ENCODE measurements at places on chromosomes 4 and X.

DNA sequence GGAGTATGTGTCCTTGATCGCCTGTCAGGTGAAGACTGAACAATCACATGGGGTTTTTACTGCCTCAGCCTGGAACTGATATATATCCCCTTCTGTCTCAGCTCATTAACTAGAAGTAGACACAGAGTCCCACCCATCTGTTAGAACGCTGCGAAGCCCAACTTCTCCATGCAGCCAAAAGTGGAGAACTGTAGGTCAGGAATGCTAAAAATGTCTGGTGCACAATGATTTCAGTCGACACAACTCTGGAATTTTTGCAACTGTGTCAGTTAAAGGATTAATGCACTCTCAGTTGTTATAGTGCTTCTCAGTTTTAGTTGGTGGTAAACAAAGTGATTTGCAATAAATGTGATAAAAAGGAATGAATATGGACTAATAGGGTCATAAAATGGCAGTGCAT lies 287.2 kb downstream of the INPP4B start:
- DNase-seq = peak; percentile 45

GRCh38 chr4:53132132-53132891 lies 233.5 kb downstream of the SCFD2 start:
- no peak for DNase-seq

DNA sequence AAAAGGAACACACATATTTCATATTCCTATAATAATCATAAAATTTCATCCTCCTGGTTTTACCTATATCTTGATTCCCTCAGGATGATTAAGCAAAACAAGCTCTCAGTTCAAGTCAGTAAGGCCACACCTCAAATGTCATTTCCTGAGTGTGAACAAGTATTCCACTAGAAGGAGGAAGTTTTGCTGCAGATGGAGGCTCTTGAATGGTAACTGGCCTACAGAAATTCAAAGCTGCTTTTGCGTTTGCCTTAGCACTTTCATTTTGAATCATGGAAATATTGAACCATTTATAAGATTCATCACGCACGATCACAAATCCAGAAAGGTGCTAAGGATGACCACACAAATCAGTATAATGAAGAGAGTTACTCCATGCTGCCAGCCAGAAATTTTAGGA lies 254.4 kb upstream of the CXXC4 start:
- DNase-seq = no peak

- no peak for DNase-seq
Observed at GRCh38 chr4:101141230-101141629, 206.1 kb downstream of the PPP3CA start.

DNA sequence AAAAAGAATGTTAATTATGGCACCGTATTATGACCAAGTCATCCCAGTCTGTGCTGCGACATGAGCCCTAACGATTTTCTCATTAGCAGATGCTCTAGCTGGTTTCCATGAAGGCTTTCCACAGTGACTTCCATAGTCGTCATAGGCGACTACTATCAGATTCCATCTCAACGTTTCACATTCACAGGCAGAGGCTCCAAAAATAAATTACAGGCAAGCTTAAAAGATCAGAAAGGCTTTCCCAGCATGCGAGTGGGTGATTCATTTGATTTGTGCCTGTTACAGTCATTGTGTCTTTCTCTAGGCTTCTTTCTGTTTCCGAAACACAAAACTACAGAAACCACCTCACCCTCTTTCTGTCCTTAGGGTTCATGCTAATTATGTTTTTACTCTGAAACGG lies 43.2 kb downstream of the PALLD start:
- DNase-seq = peak; percentile 84

GRCh38 chrX:40166582-40166981 lies 68.8 kb upstream of the BCOR start:
- DNase-seq = peak; percentile 76

- peak; percentile 28 for DNase-seq
Observed at GRCh38 chrX:54482839-54483593, 13.0 kb downstream of the FGD1 start.

GRCh38 chr4:125727931-125728330 lies 413.2 kb downstream of the FAT4 start:
- DNase-seq = no peak

GRCh38 chr4:65661471-65661870 lies 8.8 kb downstream of the EPHA5 start:
- DNase-seq = no peak

- DNase-seq = no peak
Observed at GRCh38 chr4:62394766-62395165, 1194.6 kb downstream of the ADGRL3 start.

GRCh38 chr4:59770601-59771264 lies 1429.4 kb upstream of the ADGRL3 start:
- DNase-seq = no peak

DNA sequence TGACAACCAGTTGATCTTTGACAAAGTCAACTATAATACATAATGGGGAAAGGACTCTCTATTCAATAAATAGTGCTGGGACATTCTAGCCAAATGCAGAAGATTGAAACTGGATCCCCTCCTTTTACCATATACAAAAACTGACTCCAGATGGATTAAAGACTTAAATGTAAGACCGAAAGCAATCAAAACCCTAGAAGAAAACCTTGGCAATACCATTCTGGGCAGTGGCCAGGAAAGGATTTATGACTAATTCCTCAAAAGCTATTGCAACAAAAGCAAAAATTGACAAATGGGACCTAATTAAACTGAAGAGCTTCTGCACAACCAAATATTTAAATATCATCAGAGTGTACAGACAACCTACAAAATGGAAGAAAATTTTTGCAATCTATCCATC lies 185.1 kb downstream of the NPNT start:
- no peak for DNase-seq

- no peak for DNase-seq
Observed at GRCh38 chr4:175635546-175635945, 176.5 kb downstream of the GPM6A start.

- DNase-seq = no peak
Observed at GRCh38 chr4:13207226-13207625, 276.9 kb downstream of the RAB28 start.

- no peak for DNase-seq
Observed at GRCh38 chrX:32421266-32421665, 790.1 kb downstream of the DMD start.

DNA sequence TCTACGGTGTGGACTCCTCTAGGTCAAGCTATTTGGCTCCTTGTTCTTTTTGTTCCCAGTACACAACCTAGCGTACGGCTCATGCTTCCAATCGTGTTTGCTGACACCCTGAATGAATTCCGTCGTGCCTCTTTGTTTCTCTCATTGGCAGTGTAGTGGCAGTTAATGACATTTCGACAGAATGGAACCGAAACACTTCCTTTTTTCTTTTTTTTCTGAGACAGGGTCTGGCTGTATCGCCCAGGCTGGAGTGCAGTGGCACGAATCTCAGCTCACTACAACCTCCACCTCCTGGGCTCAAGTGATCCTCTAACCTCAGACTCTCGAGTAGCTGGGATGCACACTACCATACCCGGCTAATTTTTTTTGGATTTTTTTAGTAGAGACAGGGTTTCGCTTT lies 113.3 kb upstream of the ATP6AP2 start:
- no peak for DNase-seq

Measured in fibroblast of skin of back (primary cell).